Dermis microvascular lymphatic vessel endothelial cell (primary cell): ENCODE measurements at places on chromosomes 6 and 20. TPM values are rescaled to one million over a fixed set of nuclear protein-coding genes. Genes with fewer than 3 reads are reported as not detected.

KIF6 gene
- total RNA-seq = 0.13 and 0.38 TPM in 2 replicates

LKAAEAR1 gene
- 0.13 and 0.26 TPM in 2 replicates for total RNA-seq

NKX2-2 gene
- not detected in 2 replicates for total RNA-seq

PPP1R14C gene
- total RNA-seq = not detected in 2 replicates

MYLK4 gene
- 0.39 and 0.51 TPM in 2 replicates for total RNA-seq

SIM1 gene
- total RNA-seq = not detected in 2 replicates

CST7 gene
- total RNA-seq = not detected in 2 replicates
